CD4-positive, alpha-beta T cell treated with Interleukin-6 for 4 hours (primary cell): ENCODE measurements at places on chromosomes 11 and 22.
A peak's percentile ranks its signal among the peaks of the same experiment; 100 is the strongest.

GRCh38 chr22:49963647-49964026, 3.1 kb downstream of the PIM3 start:
- DNase-seq = no peak

- no peak for DNase-seq
Measured at GRCh38 chr11:133692126-133692934, 153.0 kb downstream of the SPATA19 start.

DNA sequence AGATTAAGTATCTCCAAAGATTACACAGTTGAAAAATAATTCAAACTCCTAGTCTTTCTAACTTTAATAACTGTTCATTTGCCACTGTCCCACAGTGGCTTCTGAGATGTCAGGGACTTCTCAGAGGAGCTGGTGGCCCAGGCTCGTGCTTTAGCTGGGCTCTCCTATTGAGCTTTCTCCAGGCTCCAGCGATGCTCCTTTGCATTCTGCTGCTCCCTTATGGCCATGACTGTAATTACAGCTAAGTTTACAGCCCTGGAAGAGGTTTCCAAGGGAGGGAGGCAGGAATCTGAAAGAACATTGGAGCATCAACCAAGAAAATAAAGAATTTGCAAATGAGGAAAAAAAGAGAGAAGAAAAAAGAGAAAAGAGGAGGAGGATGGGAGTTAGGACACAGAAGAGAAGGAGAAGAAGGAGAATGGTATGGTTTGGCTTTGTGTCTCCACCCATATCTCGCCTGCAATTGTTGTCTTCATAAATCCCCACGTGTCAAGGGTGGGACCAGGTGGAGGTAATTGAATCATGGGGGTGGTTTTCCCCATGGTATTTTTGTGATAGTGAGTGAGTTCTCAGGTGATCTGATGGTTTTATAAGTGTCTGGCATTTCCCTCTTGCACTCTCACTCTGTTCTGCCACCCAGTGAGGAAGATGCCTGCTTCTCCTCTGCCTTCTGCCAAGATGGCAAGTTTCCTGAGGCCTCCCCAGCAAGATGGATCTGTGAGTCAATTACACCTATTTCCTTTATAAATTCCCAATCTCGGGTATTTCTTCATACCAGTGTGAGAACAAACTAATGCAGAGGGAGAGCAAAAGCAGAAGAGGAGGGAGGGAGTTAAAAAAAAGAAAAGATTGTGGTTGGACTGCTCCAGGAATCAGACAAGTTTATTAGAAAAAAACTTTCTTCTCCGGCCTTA, 857.0 kb downstream of the KCNA4 start:
- no peak for DNase-seq

DNA sequence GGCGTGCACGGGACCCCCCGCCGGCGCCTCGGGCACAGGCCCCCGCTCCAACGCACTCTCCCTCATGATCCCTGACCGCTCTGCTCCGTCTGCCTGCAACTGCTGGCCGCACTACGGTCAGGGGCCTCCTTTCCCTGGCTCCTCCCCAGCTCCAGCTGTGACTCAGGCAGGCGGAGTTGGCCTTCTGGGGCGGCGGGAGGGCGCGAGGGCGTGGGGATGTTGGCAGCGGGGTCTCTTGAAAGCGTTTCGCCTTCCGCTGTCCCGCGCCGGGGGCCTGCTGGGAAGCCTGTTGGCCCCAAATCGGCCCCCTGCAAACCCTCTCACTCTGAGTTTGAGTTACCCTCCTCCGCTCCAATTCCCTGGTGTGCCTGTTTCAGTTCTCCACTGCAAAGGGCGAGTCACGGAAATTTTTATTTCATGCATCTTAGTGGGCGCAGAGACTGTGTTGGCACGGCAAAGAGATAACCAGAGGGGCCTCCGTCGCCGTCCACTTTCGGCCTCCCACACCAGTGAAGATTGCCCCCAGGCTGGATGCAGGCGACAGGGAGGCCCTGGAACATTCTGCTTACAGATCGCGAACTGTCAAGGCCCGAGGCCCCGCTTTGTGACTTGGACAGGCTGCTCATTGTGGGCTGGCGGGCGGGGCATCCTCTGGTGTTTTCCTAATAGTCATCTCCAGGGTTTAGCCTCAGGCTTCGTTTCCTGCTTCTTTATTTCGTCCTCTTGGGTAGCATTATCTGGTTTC, at the start of gene CAVIN3:
TSS of gene CAVIN3 (minus strand) at position 91 of the 745 bp plus-strand sequence. CDS start at position 66, 25 bp downstream.
- peak; percentile 12 for DNase-seq

GRCh38 chr11:115291325-115291724, 212.9 kb downstream of the CADM1 start:
- no peak for DNase-seq

DNA sequence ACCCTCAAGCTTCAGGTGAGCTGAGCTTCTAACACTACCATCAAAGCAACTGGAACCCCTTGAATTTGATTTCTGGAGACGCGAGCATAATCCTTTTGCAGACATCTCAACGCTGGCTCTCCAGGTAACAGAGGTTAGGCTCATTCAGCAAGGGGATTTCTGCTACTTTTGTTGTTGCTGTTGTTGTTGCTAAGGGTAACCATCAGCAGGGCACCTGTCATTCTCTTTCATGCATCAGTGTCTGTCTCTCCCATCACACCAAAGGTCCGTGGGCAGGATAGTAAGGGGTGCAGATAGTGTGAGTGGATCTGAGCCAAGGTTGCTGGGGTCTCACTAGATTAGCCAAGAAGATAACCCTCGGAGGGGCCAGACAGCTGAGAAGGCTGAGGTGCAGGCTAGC, 90.3 kb downstream of the TP53I11 start:
- no peak for DNase-seq
